ENCODE measurements at places on chromosomes 2 and 18.

- no peak for DNase-seq
These were observed 152.9 kb downstream of the NCKAP5 start for GRCh38 chr2:133415210-133415876.

DNA sequence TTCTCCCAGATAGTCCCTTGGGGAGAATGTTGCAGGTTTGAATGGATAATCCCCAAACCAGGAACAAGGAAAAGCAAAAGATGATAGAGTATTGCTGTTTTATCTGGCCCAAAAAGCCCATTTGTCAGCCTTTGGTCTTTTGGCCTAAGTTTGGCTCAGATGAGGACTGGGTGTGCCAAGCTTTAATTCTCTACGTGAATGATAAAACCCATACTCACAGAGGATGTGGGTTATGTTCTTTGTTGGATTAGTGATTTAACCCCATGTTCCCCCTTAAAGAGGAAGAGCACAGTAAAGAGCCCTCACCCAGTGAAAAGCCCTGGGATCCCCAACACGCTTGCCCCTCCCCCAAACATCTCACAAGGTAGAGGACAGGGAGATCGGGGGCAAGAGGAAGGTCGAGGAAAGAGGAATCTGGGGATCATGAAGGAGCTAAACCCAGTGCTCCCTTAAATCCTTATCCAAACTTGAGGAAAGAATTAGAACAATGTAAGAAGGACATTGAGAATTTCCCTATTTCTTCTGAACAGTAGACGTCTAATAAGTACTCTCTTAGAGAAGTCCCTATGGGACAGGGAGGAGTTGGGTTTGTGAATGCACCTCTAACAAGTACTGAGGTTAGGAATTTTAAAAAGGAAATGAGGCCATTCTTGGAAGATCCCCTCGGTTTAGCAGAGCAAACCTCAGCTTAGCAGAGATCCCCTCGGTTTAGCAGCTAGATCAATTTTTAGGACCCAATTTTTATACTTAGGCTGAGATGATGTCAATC, 105.0 kb downstream of the HIBCH start:
- no peak for DNase-seq

DNA sequence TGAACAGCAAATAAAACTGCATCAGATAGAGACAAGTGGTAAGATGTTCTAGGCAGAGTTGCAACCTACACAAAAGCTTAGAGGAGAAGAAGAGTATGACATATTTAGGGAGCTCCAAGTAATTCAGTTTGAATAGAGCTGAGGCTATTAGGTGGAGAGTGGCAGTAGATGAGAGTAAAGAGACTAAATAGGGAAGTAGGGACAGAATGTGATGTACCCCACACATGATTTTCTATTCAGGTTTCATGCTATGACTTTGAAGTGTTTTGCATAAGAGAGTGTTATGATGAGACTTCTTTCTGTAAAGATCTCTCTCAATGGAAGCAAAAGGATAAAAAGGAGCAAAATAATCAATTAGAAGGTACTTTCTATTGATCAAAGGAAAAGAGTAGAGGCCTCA, 206.8 kb upstream of the ERBB4 start:
- no peak for DNase-seq

DNA sequence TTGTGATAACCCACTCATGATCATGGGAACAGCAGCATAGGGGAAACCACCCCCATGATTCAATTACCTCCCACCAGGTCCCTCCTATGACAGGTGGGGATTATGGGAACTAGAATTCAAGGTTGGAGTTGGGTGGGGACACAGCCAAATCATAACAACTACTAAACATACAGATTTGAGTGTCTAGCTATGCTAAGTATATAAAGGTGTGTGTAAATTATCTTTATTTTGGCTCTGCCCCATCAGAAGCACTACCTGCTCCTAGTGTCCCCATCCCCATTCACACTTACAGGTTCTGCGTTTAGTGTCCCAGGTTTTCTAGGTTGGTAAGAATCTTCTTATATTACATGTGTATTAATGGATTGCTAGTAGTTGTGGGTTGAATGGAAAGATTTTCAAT, 464.7 kb downstream of the EPHA4 start:
- no peak for DNase-seq

- DNase-seq, result no peak
These were observed 226.1 kb downstream of the LRRTM1 start for GRCh38 chr2:80078290-80079036.

DNA sequence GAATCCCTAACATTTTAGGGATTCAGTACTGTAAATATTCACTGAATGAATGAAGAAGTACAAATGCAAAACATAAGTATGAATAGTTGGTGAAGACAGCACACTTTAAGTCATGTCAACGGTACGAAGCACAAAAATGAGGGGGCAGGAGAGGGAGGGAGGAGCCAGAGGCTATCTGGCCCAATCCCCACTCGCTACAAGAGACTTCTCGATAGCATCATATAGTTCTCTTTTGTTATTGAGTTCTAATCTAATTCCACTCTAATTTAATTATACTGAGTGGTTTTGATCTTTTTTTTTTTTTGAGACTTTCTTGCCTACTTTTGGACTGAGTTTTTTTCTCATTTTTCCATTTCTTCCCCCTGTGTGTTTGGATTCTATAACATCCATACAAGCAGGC, 152.2 kb upstream of the REV1 start:
- DNase-seq, result no peak

GRCh38 chr2:223586261-223586660, 15.9 kb downstream of the SCG2 start:
- peak; percentile 27 for DNase-seq

- DNase-seq, result no peak
These were observed 1.4 kb upstream of the UCN start for GRCh38 chr2:27309651-27310050.

DNA sequence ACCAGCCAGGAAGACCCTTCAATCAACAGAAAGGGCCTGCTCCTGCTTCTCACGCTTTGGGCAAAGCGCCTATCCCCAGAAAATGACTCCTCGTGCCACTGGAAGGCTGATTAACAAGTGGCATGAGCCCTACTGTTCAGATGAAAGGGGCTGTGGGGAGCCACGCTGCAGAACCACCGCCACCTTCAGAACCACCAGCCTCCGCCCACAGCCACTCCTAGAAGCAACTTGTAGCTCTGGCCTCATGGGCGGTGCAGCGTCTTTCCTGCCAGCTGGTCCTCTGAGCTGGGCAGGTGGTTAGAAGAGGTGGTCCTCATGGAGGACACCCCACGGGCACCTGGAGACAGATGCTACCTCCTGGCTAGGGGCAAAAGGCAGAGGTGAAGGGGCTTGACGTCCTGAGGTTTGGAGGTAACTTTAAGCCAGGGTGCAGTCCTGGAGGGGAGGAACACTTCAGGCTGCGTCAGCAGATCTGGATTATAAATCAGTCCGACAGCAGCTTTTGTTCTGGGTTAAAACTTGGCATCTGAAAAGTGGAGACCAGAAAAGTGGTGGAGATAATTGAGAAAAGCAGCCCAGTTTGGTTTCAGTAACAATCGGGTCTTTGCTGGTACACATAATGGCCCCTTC, 861 bp upstream of the SEMA4C start:
- DNase-seq, result no peak

- DNase-seq, result no peak
These were observed 73.9 kb upstream of the PID1 start for GRCh38 chr2:229344955-229345354.

DNA sequence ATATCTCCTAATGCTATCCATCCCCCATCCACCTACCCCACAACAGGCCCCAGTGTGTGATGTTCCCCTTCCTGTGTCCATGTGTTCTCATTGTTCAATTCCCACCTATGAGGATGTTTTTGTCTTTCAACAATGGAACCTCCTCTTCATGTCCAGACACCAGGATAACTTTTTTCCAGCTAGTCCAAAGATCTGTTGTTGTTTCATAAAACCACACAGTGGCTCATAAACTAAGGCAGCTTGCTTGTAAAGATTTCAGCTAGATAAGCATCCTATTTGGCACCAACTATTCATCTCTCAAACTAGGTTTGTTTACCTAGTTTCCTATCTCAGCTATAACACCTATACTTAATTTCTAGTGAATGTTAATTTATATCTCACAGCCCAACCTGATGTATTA, 937.7 kb downstream of the TRIB2 start:
- DNase-seq, result peak; percentile 71

DNA sequence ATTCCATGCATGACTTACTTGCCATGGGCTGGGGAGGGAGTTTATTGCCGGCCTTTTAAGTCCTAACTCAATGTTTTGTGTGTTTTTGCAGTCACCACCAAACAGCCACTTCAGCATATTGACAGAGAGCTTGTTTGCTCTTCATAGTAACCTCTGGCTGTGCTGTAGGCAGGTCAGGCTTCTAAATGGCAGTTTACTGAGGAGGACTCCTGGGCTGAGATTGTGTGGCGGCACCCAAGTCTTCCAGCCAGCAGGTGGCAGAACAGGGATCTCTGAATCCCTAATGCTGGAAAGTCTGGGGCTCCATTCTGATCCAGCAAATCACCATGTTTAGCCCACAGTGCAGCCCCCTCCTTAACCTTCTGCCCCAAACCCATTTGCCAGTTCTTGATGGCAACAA, 121.2 kb downstream of the CAPN13 start:
- no peak for DNase-seq

- DNase-seq, result peak; percentile 60
These were observed 305.0 kb upstream of the EPAS1 start for GRCh38 chr2:45992021-45992740.

- DNase-seq, result no peak
These were observed 65.3 kb downstream of the WDPCP start for GRCh38 chr2:63522950-63523349.

GRCh38 chr2:36511858-36512603, 85.9 kb downstream of the FEZ2 start:
- DNase-seq, result peak; percentile 28

GRCh38 chr2:47653902-47654789, 128.8 kb upstream of the MSH6 start:
- DNase-seq, result no peak

DNA sequence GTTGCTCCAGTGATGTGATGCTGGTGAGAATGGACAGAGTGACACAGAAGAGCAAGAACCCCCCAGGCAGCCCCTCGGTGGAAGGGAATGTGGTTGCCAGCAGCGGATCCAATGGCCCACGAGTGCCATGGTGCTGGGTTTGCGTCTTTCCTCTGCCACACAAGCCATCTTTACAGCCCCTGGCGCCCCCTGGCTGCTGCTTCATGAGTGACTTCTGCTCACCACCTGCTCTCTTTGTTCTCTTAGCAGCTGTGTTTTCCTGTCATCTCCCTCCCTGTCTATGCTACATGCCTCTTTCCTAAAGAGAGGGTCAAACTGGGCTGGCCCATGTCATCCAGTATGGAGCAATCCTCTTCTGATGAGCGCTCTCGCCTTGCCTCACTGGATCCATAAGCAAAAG, 300.0 kb upstream of the SMIM21 start:
- DNase-seq, result peak; percentile 2

GRCh38 chr2:208722731-208723130, 316.1 kb downstream of the PTH2R start:
- DNase-seq, result no peak

GRCh38 chr18:70219688-70220087, 14.2 kb upstream of the RTTN start:
- DNase-seq, result no peak

- no peak for DNase-seq
These were observed 30.4 kb downstream of the TOGARAM2 start for GRCh38 chr2:29011418-29012060.

DNA sequence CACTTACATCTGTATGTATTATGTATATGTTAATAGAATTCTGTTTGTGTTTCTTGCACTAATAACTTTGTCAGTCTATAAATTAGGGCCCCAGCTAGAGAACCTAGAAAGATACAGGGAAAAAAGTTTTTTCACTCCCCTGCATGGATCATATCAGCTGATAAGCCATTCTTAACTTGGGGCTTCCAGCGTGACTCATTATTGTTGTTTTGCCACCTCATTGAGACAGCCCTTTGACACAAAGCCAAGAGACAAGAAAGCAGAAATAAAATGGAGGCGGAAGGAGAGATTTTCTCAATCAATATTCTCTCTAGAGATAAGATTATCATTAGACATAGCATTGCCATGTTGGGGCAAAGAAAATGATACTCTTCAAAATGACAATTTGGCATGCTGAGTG, 93.4 kb downstream of the AKAIN1 start:
- no peak for DNase-seq

GRCh38 chr18:5244941-5245340, 47.9 kb upstream of the AKAIN1 start:
- no peak for DNase-seq

DNA sequence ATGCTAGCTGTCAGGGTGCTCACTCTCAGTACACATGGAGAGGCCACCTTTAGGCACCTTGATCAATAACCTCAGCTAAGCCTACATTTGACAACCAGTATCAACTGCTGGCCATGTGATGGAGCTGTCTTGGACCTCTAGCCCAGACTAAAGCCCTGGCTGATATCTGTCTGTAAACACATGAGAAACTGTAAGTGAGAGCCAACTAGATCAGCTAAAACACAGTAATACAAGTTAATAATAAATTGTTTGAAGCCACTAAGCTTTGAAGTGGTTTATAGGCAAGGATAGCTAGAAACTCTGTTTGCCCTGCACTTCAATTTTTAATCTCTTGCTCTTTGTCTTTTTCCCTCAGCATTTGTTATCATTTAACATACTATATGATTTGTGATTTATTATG, 407.1 kb downstream of the SPAG16 start:
- no peak for DNase-seq

DNA sequence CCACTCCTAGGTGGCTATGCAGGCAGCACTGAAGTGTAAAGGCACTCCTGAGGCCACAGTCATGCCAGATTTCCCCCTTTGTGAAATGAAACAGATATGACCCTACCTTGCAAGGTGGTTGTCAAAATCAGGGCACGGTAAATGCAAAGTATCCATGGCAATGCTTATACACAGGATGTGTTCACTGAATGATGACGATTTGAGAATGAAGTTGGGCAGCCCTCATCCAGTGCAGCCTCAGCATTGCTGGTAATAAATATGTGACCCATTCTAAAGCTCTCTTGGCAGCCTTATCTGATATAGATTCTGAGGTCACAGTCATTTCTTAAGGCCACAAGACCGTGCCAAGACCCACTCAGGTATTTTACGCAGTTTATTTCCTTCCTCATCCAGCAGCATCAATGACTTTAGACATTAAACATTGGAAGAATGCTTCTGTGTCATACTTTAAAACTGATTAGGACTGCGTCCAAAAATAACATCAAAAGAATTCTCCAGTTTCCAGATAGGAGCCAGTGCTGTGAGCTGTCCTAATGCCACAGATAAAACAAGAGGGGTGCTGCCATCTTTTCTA, 125.5 kb upstream of the SERTAD2 start:
- peak; percentile 66 for DNase-seq

- no peak for DNase-seq
These were observed 265.7 kb upstream of the ZC3H15 start for GRCh38 chr2:186220409-186220808.

DNA sequence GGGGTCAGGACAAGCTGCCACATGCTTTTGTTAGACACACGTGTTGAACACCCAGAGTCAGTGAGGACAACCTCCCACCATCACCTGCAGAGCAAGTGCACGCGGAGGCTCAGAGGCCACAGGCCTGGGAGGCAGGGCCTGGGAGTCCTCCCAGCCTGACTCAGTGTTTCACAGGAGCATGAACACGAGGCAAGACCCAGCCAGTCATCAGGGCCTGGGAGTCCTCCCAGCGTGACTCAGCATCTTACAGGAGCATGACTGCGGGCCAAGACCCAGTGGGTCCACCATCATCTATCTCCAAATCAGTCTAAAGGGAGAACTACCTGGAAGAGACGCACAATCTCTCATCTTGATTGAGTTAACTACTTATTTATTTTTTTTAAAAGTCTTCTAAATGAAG, 112.6 kb upstream of the PXDN start:
- DNase-seq, result no peak

- no peak for DNase-seq
These were observed 376.4 kb downstream of the ZEB2 start for GRCh38 chr2:144143294-144144151.
